Sciatic nerve (tissue), 2 donors: ENCODE measurements at places on chromosomes 2 and 18. TPM values are rescaled to one million over a fixed set of nuclear protein-coding genes. Genes with fewer than 3 reads are reported as not detected.

The AKAIN1 gene
- total RNA-seq, result not detected

The ASXL3 gene
- total RNA-seq, result 13.1 TPM

GRCh38 chr2:195313962-195314361 is 343.1 kb upstream of the SLC39A10 start:
- DNase-seq, result no peak

- no peak for DNase-seq
These were observed 148.3 kb upstream of the SRD5A2 start for GRCh38 chr2:31729065-31729439.

DNA sequence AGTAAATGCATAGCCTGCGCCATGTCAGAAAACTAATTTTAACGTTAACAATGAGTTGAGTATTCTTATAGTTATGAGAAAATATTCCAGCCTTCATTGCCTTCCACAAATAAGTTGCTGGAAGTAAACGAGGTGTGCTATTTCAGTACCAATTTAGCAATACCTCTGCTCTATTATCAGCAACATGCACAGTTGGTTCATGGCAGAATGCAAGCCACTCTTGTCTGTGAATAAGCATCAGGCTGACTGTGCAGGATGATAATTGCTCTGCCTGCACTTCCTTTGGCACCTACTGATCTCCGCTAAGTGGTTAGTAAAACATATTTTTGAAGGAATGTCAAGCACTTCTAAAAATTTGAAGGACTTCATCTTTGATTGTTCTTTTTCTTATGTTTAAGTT is 261.9 kb upstream of the SIX3 start:
- no peak for DNase-seq

The TMEM200C gene
- total RNA-seq, result 0.94 TPM

The MGAT4A gene
- 46.0 TPM for total RNA-seq

GRCh38 chr2:103152556-103152955 is 390.7 kb downstream of the TMEM182 start:
- DNase-seq, result no peak

GRCh38 chr18:7544686-7545085 is 22.4 kb upstream of the PTPRM start:
- no peak for DNase-seq

The SCRN3 gene
- total RNA-seq, result 25.0 TPM

DNA sequence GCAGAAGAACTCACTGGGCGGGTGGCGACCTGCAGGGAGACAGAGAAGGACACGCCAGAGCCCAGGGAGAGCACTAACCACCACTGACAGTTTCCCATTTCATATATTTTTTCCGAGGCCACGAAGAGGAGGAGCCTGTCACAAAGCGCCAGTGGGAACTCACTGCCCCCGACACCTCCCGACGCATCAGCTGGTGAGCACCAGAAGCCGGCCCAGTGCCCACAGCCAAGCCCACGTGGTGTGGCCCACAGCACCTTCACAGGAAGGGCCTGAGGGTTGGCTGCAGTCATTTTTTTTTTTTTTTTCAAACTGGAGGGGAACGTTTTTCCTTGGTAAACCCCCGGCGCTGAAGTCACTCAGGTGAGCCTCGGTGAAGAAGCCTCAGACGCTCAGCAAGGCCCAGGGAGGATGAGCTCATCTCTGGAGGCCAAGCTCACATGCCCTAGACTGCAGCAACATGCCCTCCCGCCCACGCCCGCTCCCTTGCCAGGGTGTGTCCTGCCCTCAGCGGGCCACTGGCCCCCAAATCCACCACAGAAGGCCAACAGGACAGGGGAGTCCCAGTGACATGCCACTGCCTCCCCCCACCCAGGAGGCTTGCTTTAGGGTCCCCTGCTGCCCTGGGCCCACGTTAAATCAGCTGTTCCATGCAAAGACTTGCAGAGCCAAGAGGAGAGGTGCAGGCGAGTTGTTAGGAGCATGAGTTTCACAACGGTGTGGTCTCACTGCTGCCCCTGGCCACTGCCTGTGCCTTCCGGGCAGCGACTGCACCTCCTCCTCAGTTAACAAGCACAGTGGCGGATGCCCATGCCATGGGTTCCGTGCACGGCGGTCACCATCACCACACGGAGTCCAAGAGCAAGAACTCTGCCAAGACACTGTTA is 68.1 kb downstream of the PARD6G start:
- DNase-seq, result no peak

The ARHGAP15 gene
- 119 TPM for total RNA-seq

DNA sequence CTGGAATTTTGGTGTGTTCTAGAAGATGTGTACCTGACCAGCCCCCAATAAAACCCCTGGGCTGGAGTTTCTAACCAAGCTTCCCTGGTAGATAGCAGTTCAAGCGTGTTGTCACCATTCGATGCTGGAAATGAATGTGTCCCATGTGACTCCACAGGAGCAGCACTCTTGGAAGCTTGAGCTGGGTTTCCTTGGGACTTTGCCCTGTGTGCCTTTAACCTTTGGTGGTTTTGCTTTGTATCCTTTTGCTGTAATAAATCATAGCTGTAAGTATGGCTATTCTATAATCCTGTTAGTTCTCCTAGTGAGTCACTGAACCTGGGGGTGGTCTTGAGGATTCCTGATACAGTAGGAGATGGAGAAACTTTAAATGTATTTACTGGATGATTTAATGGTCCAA is 65.2 kb downstream of the KLHL14 start:
- DNase-seq, result no peak

The IL36B gene
- not detected for total RNA-seq

GRCh38 chr18:58536202-58536516 is 92.7 kb downstream of the ALPK2 start:
- DNase-seq, result no peak

DNA sequence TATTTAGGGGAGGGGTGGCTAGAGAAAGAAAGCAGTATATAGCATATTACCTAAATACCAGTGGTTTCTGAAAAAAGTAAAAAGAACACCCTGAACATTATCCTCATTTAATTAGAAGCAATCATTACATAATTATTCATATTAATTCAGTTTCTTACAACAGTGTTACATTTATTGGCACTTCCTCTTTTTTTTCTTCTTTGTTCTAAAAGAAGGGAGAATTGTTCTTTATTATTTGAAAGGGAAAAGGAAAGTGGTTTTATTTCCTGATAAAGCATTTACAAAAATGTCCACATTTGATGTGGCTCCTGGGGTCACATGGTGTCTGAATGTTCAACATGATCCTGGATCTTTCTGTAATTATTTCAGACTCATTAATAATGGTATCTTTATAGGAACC is 254.9 kb upstream of the ZEB2 start:
- no peak for DNase-seq

The TRAPPC8 gene
- 53.2 TPM for total RNA-seq

GRCh38 chr2:66867063-66867441 is 432.1 kb downstream of the MEIS1 start:
- no peak for DNase-seq

The IAH1 gene
- total RNA-seq, result 55.6 TPM

- no peak for DNase-seq
These were observed 96.9 kb downstream of the TSHZ1 start for GRCh38 chr18:75307530-75307929.

- DNase-seq, result no peak
These were observed 17.3 kb downstream of the ALPK2 start for GRCh38 chr18:58611395-58612131.
